ENCODE measurements at places on chromosomes 1 and 21. TPM values are rescaled to one million over a fixed set of nuclear protein-coding genes. Genes with fewer than 3 reads are reported as not detected.
A peak's percentile ranks its signal among the peaks of the same experiment; 100 is the strongest.

DNA sequence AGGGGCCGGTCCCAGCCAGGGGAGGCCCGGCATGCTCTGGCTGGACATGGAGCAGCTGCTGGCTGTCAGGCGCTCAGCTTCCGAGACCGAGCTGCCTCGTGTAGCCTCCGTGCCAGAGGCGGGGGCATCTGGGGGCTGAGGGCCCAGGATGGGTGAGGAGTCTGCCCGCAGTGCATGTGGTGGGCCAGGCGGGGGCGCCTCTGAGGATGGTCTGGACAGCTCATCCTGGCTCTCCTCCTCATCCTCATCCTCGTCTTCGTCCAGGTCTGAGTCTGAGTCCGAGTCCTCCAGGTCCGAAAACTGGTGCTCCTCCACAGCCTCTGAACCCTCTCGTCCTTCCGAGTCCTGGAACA lies 28.9 kb upstream of the EDN2 start:
- DNase-seq = no peak

DNA sequence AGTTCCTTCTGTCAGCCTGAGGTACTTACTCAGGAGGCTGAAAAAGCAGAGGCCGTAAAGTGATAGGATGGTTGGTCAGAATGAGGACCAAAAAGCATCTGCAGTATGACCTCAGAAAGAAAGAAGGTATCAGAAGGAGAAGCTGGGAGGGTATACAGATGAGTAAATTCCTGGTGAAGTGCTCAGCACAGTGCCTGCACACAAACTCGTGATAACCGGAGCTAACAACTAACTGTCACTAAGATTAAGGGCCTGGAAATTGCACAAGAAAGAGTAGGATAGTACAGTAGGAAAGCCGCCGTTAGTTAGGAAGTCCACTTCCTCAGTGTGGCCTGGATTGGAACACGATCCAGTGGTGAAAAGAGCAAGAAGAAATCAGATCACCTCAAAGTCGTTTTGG lies 62.6 kb downstream of the VPS26C start:
- DNase-seq = peak; percentile 9

Gene TTC24
- not detected for total RNA-seq

DNA sequence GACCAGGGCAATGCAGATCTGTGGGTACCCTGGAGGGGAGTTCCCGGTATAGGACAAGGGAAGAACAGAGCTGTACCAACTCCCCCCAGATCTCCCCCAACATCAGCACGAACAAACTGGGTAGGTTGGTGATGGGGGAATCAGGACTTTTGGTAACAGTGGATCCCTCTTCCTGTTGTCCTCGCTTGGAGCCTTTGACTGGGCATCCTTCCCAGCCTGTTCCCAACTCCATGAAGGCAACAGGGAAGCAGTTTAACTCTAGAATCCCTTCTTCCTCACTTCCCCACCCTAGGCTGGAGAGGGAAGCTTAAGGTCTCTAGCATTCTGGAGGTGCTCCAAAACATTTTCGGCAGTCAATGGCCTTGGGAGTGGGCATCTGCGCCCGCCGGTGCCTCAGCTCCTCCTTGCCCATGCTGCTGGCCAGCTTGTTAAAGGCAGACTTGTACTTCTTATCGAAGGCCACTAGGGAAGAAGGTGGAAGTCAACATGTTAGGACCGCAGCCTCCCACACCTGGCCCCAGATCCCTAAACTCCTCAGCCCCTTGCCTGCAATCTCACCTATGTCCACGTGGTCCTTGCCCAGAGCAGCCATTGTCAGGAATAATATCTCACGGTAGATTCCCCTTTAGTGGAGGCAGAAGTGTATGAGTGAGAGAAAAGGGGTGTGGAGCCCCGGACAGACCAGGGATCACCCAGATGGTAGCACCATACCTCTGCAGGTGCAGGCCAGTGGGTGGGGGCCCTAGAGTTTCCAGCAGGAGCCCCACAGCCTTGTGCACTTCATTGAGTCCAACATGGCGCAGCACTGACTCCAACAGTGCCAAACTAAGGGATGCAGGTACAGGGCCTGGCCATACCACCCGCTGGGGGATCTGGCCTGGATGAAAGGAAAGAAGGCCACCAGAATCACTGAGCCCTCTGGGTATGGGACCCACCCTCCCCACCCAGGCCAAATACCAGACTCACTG lies 7.5 kb upstream of the GATAD2B start:
- DNase-seq = no peak

Gene C4BPA
- total RNA-seq = not detected

DNA sequence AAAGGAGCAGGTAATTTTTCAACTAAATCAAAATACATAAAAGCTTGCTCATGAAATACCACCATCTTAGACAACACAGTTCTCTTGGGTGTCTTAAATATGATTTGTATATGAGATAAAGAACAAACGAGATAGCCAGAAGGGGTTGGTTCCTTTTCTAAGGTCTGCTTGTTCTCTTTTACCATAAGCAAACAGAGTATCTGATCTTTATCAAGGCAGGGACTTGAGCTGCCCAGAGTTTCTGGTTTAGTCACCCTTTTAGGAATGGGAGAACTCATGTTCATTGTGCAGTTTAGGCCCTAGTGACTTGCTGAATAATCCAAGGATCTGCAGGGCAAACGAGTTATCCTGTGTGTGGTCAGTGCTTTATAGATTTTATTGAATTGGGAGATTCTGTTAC lies 3.0 kb upstream of the SUCO start:
- DNase-seq = peak; percentile 51

GRCh38 chr1:23562137-23562876 lies 3.0 kb upstream of the ID3 start:
- DNase-seq = peak; percentile 98

Gene CHODL
- total RNA-seq = 5.7 TPM

- no peak for DNase-seq
Measured at GRCh38 chr1:10745383-10745782, 51.1 kb downstream of the CASZ1 start.

DNA sequence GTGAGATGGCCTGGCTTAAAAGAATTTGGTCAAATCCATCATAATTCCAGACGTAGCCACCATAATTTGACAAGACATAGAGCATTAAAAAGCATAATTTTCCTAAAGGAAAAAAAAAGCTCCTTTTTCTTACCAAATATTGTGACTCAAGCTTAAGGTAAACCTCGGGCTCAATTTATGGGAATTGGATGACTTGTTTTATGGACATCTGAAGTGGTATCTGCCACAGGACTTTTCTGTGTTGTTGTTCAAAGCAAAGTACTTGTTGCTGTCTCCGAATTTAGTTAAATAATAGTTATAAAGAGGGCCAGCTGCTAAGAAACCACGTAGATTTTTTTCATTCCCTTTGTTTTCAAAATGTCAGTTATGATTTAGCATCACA lies 1.1 kb downstream of the MPZL1 start:
- no peak for DNase-seq

DNA sequence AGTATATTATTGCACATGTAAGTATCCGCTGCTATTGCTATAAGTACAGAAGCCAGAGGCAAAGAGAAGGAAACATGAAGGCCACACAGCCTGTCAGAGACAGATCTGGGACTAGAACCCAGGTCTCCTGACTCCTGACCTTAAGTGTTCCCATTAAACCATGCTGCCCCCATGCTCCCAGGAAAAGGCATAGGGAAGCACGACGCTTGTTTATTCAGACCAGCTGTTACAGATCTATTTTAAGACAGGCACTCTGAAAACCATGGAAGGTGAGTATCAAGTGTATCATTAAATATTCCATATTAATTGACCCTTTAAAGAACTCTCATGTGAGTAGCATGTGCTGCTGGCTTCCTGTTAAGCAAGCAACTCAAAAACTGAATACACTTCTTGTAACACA lies 11.4 kb downstream of the VAV3 start:
- DNase-seq = no peak

DNA sequence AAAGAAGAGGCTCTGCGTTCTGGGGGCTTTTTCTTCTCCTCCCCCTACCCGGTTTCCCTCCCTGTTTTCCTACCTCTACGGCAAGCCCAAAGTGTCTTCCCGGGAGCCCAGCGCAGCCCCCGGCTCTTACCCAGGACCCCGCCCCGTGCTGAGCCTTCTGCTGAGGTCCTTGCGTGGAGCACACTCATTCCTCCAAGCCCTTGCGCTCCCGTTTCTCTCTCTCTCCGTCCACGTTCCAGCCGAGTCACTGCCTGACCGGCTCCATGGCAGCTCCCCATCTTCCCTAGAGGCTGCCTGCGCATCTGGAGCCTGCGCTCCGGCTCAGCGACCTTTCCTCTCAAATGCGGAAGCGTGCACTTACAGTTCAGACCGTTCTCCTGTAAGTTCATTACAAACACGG lies 24.9 kb upstream of the PDXK start:
- DNase-seq = no peak

- DNase-seq = no peak
Measured at GRCh38 chr1:89259283-89259971, 13.2 kb downstream of the GBP5 start.

DNA sequence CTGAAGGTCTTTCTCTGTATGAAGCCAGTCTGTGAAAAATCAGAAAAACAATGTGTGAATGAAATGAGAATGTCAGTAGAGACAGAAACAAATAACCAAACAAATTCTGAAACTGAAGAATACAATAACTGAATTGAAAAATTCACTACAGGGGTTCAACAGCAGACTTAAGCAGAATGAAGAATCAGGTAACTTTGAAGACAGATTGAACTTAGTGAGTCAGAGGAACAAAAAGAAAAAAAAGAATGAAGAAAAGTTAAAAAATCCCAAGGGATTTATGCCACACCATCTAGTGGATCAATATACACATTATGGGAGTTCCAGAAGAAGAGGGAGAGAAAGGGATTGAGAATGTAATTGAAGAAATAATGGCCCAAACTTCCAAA lies 14.6 kb downstream of the ZNF691 start:
- DNase-seq = no peak

GRCh38 chr1:200015811-200016210 lies 11.7 kb upstream of the NR5A2 start:
- peak; percentile 46 for DNase-seq

Gene PDZK1
- total RNA-seq = not detected

Gene RHEX
- total RNA-seq = not detected

Gene SPRR2G
- not detected for total RNA-seq

Gene FCER1A
- not detected for total RNA-seq

Gene C8B
- not detected for total RNA-seq

Gene SLC22A15
- total RNA-seq = 7.2 TPM

Gene DNALI1
- total RNA-seq = 13.7 TPM

DNA sequence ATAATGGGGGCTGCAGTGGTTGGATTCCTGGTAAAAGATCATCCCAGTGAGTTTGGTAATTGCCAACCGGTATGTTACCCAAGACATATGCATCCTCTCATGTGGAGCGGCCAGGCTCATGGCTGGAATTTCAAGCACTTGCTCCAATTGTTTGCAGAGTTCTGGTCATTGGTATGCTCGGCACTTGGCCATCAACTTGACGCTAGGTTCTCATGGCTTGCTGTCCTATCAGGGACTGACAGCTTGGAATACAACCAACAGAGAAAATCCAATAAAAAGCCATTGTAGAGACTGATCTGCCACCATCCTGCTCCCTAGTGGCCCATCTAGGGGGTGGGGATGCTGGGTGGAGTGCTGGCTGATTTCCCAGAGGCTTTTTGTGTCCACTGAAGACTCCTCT lies 120.9 kb downstream of the EDEM3 start:
- DNase-seq = no peak

Gene SH2D1B
- under 0.01 TPM for total RNA-seq

Gene MAP3K21
- 0.18 TPM for total RNA-seq

DNA sequence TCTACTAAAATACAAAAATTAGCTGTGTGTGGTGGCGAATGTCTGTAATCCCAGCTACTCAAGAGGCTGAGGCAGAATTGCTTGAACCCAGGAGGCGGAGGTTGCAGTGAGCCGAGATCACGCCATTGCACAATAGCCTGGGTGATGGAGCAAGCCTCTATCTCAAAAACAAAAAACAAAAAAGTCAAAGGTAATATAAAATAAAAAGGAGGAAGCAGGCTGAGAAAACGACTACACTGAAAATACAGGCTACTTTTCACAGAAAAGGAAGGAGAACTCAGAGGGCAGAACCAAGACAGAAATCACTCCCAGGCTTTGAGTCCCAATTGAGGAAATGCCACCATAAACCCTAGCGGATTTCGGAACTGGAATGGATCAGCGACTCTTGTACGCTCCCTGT lies 5.9 kb upstream of the A3GALT2 start:
- no peak for DNase-seq

DNA sequence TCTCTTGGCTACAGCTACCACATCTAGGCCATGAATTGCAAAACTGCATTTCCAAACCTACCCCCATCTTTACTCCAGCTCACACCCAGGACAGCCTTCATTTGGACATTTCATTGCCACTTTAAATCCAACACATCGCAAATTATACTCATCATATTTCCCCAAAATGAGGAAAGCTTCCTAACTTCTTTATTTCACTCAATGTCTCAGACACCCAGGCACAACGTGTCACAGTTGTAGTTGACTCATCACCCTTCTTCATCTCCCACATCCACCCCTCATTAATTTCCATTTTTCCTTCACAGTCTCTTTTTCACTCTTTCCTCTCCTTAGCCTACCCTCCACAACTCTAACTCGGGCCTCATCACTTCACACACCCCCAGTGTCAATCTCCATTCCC lies 6.7 kb downstream of the OTUD7B start:
- no peak for DNase-seq

Gene AVPR1B
- not detected for total RNA-seq

Gene SUSD4
- total RNA-seq = 1.9 TPM

Gene RCC2
- 46.0 TPM for total RNA-seq

- DNase-seq = no peak
Measured at GRCh38 chr1:14524826-14525636, 73.5 kb upstream of the KAZN start.

- no peak for DNase-seq
Measured at GRCh38 chr21:40964691-40965090, 117.7 kb upstream of the DSCAM start.

Gene USH2A
- total RNA-seq = under 0.01 TPM

Gene U2AF1
- total RNA-seq = 18.7 TPM

All from fibroblast of the aortic adventitia (primary cell).